ENCODE measurements at places on chromosomes 1 and 21. TPM values are rescaled to one million over a fixed set of nuclear protein-coding genes. Genes with fewer than 3 reads are reported as not detected.

GRCh38 chr1:171455967-171456366 is 29.4 kb upstream of the PRRC2C start:
- DNase-seq: no peak

The FMO3 gene
- total RNA-seq: 13.9 TPM

The OXCT2 gene
- 3.4 TPM for total RNA-seq

DNA sequence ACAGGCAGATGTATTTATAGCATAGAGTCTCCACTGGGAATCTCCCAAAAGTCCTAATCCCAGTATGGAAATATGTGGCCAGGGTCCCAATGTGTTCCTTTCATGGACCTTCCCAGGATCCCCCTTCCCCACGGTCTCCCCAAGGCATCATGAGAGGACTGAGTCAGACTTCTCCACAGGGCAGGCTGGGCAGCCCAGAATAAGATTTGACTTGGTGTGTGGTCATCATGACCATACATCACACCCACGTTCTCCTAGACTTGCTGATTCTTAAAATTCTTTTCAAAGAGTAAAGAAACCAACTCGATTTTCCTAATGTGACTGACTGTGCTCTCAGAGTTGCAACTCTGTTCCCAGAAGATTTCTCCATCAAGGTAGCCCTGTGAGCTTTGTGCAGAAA is 93.9 kb upstream of the CD34 start:
- DNase-seq: no peak

- DNase-seq: no peak
Observed at GRCh38 chr1:233140974-233141373, 154.6 kb downstream of the PCNX2 start.

The SERINC2 gene
- 12.3 TPM for total RNA-seq

- no peak for DNase-seq
Observed at GRCh38 chr1:29514361-29515169, 278.2 kb downstream of the PTPRU start.

- DNase-seq: no peak
Observed at GRCh38 chr1:224594851-224595250, 21.3 kb upstream of the CNIH3 start.

- no peak for DNase-seq
Observed at GRCh38 chr1:218778257-218779126, 395.2 kb upstream of the LYPLAL1 start.

DNA sequence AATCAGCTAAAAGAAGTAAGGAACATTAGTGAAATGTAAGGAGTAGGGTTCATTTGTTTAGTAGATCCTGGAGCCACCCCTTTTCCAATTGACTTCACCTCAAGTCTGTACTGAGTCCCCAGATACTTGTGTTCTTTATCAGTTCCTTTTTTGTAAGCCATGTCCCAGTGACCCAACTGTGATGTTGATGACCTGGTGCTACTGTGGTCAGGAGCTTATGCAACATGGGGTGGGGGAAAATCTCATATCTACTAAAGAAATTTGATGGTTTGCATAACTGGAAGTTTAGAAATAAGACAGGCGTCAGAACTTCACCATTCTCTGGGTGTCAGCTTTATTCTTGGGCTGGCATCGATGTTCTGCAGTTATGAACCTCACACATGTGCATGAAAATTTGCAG is 120.5 kb downstream of the LRRC7 start:
- DNase-seq: no peak

GRCh38 chr1:26790551-26790953 is 2.8 kb downstream of the PIGV start:
- DNase-seq: no peak

- no peak for DNase-seq
Observed at GRCh38 chr1:179228783-179229213, 679 bp downstream of the ABL2 start.

GRCh38 chr1:80933346-80933745 is 867.4 kb upstream of the ADGRL2 start:
- DNase-seq: no peak
